ENCODE measurements at places on chromosomes 16 and 17. TPM values are rescaled to one million over a fixed set of nuclear protein-coding genes. Genes with fewer than 3 reads are reported as not detected.

DNA sequence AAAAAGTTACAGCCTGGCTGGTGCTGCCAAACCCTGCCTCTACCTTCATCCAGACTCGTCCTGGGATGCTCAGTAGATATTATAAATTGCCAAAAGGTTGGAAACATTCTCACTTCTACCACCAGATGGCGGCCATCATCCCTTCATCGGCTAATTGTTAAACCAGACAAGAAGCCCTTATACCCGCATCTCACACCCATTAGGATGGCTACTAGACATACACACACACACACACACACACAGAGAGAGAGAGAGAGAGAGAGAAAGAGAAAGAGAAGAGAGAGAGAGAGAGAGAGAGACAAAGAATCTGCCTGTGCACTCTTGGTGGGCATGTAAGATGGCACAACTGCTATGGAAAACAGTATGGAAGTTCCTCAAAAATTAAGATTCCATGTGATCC is 15.0 kb upstream of the SCIMP start:
- peak; percentile 78 for DNase-seq

- DNase-seq: no peak
These were observed 165.4 kb downstream of the SEC14L1 start for GRCh38 chr17:77306048-77306789.

GRCh38 chr17:31339906-31340661 is 18.7 kb upstream of the EVI2A start:
- peak; percentile 86 for DNase-seq

GRCh38 chr16:29664091-29664921 is 1.3 kb downstream of the SPN start:
- no peak for DNase-seq

The TNRC6A gene
- total RNA-seq: 13.1 TPM

The ITGAX gene
- total RNA-seq: not detected

The MMP2 gene
- 1,212 TPM for total RNA-seq

The CORO1A gene
- total RNA-seq: 3.2 TPM

Data from GM23248 (cell line).